ENCODE measurements at places on chromosomes 11 and 22.

GRCh38 chr11:105156720-105157119 is 17.2 kb upstream of the CARD18 start:
- DNase-seq = no peak
- no peak overlapping the region for H3K27ac ChIP-seq
- H3K4me1 ChIP-seq = no peaks in the 10 kb centered on the region
- H3K27me3 ChIP-seq = no peaks in the 10 kb centered on the region
- no peaks in the 10 kb centered on the region for H3K36me3 ChIP-seq
- H3K4me3 ChIP-seq = no peak overlapping the region

GRCh38 chr11:7630002-7630401 is 43.3 kb downstream of the CYB5R2 start:
- no peak overlapping the region for H3K4me3 ChIP-seq
- H3K27me3 ChIP-seq = no peaks in the 10 kb centered on the region
- no peak overlapping the region for H3K27ac ChIP-seq
- H3K4me1 ChIP-seq = no peaks in the 10 kb centered on the region
- no peak for DNase-seq
- H3K36me3 ChIP-seq = peaks cover 86% of the 10 kb centered on the region

- no peak overlapping the region for H3K4me3 ChIP-seq
- no peaks in the 10 kb centered on the region for H3K36me3 ChIP-seq
- H3K4me1 ChIP-seq = no peaks in the 10 kb centered on the region
Observed at GRCh38 chr11:70550456-70551195, 152.3 kb downstream of the CTTN start.

DNA sequence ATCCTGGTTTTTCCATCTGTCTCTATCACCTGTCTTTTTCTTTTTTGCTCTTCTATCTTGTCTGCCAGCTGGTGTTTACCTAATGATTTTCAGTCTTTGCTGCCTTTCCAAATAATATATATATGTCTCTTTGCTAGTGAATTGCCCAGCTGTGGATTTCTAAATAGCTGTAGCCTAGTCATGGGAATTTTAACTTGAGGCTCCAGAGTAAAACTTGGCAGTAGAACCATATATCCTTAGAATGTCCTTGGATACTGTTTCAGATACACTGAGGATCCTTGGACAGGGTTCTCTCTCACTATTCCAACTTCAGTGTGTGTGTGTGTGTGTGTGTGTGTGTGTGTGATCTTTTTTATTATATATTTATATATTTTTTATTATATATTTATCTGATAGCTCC is 2285.3 kb downstream of the LRRC4C start:
- H3K4me1 ChIP-seq = no peaks in the 10 kb centered on the region
- no peak overlapping the region for H3K27ac ChIP-seq
- H3K4me3 ChIP-seq = no peak overlapping the region
- no peaks in the 10 kb centered on the region for H3K36me3 ChIP-seq
- no peak for DNase-seq

GRCh38 chr11:47971501-47971900 is 8.9 kb upstream of the PTPRJ start:
- H3K27ac ChIP-seq = no peak overlapping the region
- DNase-seq = no peak
- peaks cover 11% of the 10 kb centered on the region for H3K4me1 ChIP-seq
- no peak overlapping the region for H3K4me3 ChIP-seq
- no peaks in the 10 kb centered on the region for H3K36me3 ChIP-seq
- H3K27me3 ChIP-seq = no peaks in the 10 kb centered on the region
